ENCODE measurements at places on chromosomes 2 and 18. TPM values are rescaled to one million over a fixed set of nuclear protein-coding genes. Genes with fewer than 3 reads are reported as not detected.

The IL37 gene
- not detected for total RNA-seq

The SPEG gene
- 2.4 TPM for total RNA-seq

The GREB1 gene
- 3.4 TPM for total RNA-seq

The VAPA gene
- 282 TPM for total RNA-seq

The WDSUB1 gene
- total RNA-seq = 5.8 TPM

The KLHL14 gene
- not detected for total RNA-seq

The MROH2A gene
- total RNA-seq = not detected

The GYPC gene
- 91.5 TPM for total RNA-seq

The RIF1 gene
- 35.7 TPM for total RNA-seq

The MC5R gene
- total RNA-seq = not detected
